ENCODE measurements at places on chromosomes 4 and X.

DNA sequence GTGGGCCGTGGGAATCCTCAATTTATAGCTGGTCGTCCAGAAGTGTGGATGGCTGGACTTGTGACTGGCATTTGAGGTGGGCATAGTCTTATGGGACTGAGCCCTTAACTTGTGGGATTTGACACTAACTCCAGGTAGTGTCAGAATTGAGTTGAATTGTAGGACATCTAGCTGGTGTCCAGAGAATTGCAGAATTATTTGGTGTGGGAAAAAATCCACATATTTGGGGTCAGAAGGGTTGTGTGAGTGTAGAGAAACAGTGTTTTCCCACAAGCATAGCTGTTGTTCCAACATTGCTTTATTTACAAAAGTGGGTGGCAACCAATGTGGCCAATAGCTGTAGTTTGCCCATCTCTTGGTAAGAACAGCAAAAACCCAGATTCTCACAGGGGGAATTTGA lies 91.3 kb downstream of the MOSPD2 start:
- no peak for DNase-seq

- DNase-seq: peak; percentile 66
These were observed 217.9 kb downstream of the CENPC start for GRCh38 chr4:67327245-67328017.

GRCh38 chr4:183755596-183755995 lies 96.5 kb downstream of the TRAPPC11 start:
- DNase-seq: no peak

DNA sequence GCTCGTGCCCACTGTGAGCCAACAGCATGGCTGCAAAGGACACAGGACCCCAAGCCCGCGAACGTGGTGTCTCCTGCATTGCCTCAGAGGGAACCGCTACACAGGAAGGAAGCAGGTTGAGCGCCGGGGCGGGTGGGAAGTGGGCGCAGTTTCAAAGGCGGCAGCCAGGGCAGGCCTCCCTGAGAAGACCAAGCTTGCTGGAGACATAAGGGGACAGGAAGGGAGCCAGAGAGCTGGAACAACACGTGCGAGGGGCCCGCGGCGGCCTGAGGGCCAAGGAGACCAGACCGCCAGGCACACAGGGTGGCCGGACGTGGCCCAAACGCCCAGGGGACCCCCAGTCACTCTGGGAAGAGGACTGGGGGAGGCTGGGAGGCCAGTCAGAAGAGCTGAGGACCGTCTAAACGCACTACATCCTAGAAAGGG lies 32.0 kb downstream of the CTBP1 start:
- no peak for DNase-seq

DNA sequence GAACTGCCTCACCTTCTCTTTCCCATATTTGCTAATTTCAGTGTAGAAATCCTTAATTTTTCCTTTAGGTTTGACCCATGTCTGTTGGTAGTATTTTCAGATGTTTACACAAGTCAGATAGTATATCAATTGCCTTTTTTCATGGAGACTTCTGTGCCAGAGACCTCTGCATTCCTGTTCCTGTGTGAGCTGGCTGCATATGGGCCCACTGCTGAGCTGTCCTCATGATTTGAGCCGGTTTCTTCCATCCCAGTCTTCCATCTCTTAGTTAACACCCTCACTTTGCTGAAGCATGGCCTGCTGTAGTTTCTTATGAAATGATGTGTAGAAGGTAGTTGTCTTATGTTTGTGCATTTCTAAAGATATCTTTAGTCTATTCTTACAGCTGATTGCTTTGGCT lies 40.0 kb downstream of the CDS1 start:
- no peak for DNase-seq

GRCh38 chr4:105092768-105093167 lies 53.9 kb upstream of the TET2 start:
- DNase-seq: no peak

GRCh38 chrX:132821974-132822633 lies 136.3 kb downstream of the HS6ST2 start:
- no peak for DNase-seq

GRCh38 chrX:16005917-16006316 lies 117.4 kb upstream of the GRPR start:
- DNase-seq: no peak

DNA sequence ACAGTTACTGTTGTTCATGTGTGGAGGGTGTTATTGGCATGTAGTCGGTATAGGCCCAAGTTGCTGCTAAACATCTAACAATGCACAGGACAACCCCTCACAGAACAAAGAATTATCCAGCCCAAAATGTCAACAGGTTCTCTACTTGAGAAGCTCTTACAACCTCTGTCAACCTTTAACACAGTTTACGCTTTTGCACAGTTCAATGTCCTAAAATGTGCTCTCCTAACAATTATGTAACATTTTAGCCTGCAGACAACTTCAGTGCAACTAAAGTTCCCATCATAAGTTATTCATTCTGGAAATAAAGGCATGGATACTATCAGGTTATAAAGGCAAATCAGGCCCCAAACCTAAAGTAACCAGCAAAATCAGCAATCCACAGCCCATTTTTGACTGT lies 66.2 kb downstream of the ASB9 start:
- no peak for DNase-seq

- DNase-seq: no peak
These were observed 122.4 kb upstream of the DCLK2 start for GRCh38 chr4:149955780-149956390.

DNA sequence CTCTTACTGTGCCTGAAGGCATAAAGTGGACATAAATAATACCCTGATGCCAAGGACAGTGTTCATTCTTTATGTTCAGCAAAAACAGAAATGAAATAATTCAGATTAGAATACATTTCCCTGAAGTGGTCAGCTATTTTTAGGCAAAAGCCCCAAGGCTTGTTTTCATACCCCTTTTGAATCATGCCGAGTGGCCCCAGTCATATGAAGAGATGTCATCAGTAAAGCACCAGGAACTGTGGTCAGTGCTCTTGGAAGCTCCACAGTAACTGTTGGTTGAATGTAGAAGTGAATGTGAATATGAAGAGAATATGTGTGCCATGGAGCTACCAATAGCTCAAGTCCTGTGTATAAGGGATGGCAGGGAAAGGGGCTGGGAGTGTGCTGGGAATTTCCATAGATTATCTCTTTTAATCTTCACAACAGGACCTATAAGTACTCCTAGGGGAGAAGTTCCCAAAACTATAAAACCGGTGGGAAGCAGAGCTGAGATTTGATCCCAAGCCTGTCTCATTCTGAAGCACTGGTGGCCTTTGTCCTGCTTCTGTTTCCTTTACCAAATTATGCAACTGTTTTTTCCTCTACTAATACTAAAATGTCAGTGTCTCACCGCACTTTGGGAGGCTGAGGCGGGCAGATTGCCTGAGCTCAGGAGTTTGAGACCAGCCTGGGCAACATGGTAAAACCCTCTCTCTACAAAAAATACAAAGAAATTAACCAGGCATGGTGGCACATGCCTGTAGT lies 52.6 kb downstream of the FNIP2 start:
- DNase-seq: no peak

GRCh38 chrX:10582945-10583344 lies 37.4 kb downstream of the MID1 start:
- no peak for DNase-seq

DNA sequence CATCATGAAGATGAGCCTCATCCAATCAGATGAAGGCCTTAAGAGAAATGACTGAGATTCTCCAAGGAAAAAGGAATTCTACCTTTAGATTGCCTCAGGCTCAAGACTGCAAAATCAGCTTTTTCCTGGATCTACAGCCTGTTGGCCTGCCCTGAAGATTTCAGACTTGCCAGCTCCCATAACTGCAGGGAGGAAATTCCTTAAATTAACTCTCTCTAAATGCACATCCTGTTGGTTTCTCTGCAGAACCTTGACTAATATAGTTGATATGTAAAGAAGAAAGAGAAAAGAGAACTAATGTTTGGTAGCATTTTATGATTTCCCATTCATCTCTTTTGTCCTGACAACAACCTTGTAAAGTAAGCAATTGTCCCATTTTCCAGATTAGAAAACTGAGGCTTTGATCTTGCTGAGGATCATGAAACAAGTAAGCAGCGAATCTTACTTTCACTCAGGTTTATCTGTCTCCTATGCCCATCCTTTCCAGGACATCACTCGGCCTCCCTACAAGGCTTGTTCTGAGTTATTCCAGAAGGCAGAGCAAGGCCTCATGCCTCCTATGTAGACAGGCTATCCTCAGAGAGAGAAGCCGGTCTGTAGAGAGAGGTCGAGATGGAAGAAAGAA lies 115.0 kb upstream of the LDB2 start:
- DNase-seq: peak; percentile 28

GRCh38 chrX:18543738-18544137 lies 118.3 kb downstream of the CDKL5 start:
- no peak for DNase-seq

DNA sequence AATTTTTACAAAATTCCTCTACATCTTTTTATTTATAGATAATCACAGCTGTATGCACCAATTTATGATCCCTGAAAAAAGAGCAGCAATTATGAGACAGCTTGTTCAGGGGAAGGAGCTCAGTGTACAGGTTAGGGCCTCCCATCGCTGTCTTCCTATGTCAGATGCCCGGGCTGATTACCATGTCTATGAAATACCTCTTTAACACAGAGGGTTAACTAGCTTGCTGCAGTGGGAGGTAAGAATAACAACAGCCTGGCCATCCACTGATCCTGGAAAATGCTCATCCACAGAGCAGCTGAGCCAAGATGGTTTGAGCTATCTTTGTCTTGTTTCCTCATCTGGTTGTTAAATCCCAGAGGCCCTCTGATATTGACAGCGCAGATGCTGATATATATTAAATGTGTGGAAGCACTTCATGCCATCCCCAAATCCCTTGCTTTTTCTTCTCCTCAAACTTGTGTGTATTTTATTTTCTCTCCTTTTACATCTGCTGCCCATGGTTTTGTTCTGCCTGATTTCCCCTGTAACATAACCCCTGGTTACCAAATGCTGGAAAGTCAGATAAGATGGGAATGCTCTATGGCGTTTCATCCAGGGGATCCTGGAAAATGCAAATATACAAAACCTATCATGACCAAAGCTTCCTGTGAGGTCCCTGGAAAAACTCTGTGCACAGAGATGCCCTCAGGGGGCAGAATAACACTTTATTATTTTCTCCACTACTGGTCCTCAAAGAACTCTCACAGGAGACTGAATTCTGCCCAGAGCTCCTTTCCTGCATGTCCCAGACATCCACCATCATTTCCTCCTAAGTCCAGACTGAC lies 85.8 kb upstream of the PUDP start:
- DNase-seq: no peak

Data from umbilical cord (tissue), 2 donors.